ENCODE measurements at places on chromosomes 5 and 9.

GRCh38 chr9:31232485-31232884, 1152.0 kb upstream of the ACO1 start:
- DNase-seq: no peak

DNA sequence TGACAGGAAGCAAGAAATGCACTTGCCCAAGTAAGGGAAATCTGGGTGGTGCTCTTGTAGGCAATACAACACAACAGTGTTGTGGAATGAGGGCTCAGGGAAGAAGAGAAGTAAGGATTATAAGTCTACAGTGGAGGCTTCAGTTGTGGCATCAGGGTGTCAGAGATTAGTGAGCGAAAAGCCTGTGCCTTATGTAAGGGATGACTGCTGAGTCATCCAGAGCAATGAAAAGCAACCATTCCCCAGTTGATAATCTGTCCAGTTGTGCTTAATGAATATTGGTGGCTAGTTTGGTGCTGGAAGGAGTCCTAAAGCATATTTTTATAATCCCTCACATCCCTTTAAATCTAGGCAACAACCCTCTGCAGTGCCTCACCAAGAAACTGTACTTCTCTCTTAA, 42.0 kb downstream of the FBXO38 start:
- no peak for DNase-seq

DNA sequence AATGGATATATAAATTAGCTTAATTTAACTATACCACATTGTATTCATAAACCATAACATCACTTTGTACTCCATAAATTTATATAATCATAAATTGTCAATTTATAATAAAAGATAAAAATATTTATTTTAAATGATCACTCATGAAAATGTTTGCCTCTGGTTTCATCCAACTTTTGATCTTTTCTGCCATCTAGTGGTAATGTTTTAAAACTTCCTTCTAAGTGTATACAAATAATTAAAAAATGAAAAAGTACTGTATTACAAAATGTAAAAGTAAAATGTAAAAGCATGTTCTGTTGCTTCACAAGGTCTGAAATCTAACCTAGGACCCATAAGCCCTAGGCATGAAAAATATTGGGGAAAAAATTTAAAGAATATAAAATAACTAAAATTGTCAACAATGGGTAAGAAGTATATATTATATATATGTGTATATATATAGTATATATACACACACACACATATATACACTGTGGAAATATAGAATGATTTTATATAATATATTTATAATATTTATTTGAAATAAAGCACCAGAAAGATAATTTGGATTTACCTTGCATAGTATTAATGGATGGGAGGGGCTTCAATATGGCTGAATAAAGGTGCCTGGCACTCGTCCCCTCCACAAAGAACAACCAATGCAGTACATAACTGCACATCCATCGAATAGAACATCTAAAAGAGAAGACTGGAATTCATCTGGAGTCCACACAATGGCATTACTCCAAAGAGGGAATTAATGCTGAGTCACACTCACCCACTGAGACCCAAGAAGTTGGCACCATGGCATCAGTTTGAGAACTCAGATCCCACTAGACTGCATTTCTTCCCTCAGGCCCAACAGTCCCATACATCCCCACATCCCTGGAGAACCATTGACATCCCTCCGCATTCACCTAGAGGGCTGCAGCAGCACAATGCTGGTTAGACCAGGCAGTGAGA, 32.5 kb downstream of the ANXA1 start:
- DNase-seq: peak; percentile 53

- DNase-seq: no peak
These were observed 272.2 kb downstream of the PRELID2 start for GRCh38 chr5:145562931-145563330.

GRCh38 chr9:134040781-134041648, 15.7 kb downstream of the BRD3OS start:
- no peak for DNase-seq

- DNase-seq: no peak
These were observed 174.8 kb downstream of the MCTP1 start for GRCh38 chr5:95110118-95110517.

DNA sequence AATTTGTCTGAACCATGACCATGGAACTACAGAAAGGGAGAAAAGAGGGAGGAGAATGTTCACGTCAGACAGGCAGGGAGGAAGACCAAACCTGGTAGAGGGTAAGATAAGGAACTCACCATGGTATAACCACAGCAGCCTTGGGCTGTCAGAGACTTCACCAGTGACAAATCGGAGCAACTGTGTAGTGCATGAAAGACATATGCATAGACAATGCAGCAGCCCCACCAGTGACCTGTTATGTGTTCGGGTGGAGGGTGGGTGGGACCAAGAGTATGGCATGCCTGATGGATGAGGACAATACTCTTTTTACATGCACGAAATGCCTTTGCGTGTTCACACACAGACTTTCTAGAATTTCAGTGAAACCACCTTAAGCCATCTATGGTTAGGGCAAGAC, 221.8 kb upstream of the RASEF start:
- no peak for DNase-seq

GRCh38 chr9:135670721-135671590, 7.8 kb downstream of the LCN9 start:
- no peak for DNase-seq

- no peak for DNase-seq
These were observed 24.6 kb upstream of the FBXL7 start for GRCh38 chr5:15475367-15475766.

GRCh38 chr9:72855890-72856523, 96.8 kb downstream of the ALDH1A1 start:
- DNase-seq: no peak

GRCh38 chr5:154478224-154478565, at the start of gene HAND1:
HAND1 (minus strand) TSS chr5:154478227; CDS start chr5:154478008, 219 bp downstream.
- DNase-seq: peak; percentile 21

GRCh38 chr9:73259086-73259696, 107.5 kb downstream of the ANXA1 start:
- no peak for DNase-seq

DNA sequence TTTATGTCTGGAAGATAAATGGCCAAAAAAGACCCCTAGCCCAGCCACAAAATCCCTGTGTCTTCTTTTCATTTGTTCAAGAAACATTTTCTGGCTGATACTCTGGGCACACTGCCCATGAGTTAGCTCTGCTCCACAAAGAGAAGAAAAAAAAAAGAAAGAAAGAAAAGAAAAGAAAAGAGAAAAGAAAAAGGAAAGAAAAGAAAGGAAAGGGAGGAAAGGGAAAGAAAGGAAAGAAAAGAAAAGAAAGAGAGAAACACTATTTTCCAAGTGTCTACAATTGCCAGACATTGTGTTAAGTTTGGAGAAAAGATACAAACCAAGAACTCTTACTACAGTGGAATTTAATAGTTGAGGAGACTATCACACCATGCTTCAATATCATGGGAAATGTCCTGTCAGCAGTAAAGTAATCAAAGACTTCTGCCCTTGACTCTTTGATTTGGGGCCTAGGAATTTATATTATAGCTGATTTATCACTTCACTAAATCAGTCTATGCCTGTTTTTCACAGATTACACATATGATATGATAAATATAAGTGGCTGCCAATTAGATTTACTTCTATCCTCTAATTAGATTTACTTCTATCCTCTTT, 3.0 kb downstream of the TRMO start:
- DNase-seq: no peak

DNA sequence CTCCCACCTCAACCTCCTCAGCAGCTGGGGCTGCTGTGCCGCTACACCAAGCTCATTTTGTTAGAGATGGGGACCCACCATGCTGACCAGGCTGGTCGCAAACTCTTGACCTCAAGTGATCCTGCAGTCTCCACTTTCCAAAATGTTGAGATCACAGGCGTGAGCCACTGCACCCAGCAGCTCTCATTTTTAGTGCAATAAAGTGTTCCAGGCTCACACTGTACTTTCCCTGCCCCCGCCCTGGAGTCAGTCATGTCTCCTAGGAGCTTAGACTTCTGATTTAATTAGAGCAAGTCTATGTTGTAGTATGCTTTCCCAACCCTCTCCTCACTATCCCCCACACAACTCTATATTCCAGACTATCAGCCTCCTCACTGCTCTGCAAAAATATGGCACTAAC, 238.0 kb upstream of the ACTBL2 start:
- DNase-seq: no peak

- no peak for DNase-seq
These were observed 29.1 kb upstream of the TCF7 start for GRCh38 chr5:134085411-134085810.

- peak; percentile 14 for DNase-seq
These were observed 9.1 kb upstream of the HSPB3 start for GRCh38 chr5:54446379-54446732.

DNA sequence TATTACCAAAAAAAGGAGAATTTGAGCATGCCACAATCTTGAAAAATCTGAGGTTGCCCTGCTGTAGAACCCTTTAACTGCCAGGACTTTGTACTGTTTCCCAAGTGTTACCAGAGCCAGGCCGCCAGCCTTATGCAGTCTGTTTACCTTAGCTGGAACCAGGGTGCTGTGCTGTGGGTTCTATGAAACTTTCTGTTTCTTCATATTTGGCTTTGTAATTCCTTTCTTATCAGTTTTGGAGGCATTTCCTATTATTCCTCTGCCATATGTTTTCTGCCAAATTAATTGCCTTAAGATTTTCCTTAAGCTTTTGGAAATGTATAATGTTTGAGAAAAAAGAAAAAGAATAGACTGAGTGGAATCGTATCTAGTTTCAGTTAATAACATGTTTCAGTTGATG, 2.1 kb downstream of the S1PR3 start:
- no peak for DNase-seq

DNA sequence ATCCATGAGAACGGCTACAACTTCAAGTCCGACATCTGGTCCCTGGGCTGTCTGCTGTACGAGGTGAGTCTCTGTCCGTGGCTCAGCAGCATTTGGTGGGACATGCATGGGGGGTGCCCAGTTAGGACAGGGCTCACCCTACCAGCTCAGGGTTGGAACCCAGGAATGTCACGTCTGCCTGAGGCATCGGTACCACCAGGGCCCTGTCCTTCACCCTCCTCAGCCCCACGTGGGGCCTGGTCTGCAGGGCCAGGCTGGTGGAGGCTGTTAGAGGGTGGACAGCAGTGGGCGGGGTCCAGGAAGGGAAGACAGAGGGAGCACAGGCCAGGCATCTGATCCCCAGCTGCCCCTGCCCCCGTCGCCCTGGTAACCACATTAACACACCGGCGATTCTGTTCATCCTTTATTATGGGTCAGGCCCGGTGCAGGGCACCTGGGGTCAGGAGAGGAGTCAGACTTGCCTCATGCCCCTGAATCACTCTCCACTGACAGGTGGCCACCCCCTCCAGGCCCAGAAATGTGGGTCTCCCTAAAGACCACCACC, 75.6 kb downstream of the PSMB7 start:
- no peak for DNase-seq

- no peak for DNase-seq
These were observed 671 bp downstream of the LRRC26 start for GRCh38 chr9:137168904-137169856.

DNA sequence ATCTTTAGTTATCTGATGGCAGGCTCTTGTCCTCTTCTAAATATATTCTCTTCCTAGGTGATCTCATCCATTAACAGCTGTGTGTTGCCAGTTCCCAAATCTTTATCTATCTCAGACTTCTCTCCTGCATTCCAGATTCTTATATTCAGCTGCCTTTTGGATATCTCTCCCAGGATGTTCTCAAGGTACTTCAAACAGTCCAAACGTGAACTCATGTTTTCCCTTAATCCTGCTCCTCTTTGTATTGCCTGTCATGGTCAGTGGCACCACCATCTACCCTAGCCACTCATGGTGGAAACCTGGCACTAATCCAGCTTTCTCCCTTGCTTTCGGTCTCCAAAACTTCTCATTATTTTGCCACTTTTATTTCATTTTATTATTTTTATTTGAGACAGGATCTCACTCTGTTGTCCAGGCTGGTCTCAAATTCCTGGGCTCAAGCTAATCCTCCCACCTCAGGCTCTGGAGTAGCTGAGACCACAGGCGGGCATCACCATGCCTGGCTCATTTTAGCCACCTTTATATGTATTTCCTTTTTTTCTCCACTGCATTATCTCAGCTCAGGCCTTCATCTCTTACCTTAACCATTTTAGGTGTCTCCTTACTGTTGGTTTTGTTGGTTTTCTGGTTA, 3.8 kb downstream of the ZFYVE16 start:
- no peak for DNase-seq

DNA sequence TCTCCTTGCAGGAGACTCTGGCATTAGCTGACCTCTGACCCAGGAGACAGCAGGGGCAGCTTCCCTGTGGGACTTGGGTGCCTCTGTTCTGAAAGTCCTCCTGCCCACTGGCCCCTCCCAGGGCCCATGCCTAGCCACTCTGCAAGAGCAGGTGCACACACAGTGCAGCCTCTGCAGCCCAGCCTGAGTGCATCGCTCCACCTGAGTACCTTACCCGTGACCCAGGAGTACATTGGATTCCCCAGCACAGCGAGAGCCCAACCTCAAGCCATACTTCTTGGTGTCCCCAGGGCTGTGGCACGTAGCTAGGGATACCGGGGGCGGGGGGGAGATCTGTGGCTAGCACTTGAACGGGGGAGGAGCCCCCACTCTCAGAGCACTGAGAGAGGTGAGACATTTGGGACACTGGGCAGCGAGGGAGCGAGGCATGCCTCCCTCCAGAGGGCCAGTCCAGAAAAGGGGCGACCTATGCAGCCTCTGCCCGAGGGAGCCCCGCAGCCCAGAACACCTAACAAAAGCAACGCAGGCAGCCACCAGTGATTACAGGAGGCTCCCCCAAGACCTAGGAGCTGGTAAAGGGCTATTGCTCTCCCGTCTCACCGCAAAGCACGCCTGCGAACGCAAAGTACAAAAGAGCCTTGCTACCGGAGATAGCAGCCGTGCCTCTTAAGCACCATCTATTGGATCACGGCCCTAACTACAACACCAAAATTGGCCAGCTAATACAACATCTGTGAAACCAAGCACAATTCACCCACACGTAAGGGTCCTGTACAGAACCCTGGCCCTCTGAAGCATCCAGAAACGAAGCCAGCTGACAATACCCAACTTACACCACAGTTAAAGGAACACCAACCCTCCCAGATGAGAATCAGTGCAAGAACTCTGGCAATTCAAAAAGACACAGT, 826 bp upstream of the PRDM9 start:
- DNase-seq: no peak

DNA sequence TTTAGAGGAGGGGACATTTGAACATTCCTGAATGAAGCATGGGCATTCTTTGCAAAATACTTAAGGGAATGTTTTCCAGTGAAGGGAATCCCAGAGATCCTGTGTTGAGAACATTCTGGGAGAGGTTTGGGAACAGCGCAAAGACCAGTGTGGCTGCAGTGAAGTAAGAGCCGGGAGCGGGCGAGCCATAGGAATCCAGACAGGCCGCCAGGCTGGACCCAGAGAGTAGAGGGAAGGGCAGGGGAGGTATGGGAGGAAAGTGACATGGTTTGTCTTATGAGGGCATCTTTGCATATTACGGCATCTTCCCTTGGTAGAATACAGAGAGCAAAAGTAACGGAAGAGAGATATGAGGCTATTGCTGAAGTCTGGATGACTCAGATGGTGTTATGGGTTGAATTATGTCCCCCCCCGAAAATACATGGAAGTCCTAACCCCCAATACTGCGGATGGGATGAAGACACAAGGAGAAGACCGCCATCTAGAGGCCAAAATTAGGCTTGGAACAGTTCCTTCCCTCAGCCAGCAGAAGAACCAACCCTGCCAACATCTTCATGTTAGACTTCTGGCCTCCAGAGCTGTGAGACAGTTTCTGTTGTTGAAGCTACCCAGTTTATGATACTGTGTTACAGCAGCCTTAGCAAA, 268.2 kb downstream of the MAST4 start:
- DNase-seq: peak; percentile 78

GRCh38 chr9:90860382-90860781, 58.8 kb downstream of the SYK start:
- no peak for DNase-seq
